Activated T-helper 1 cell treated with anti-CD3 and anti-CD28 coated beads, Interleukin-2, amount 50 U/mL, for 16 hours (primary cell): ENCODE measurements at places on chromosomes 12 and 14.

GRCh38 chr12:13099066-13099843 is 4.2 kb downstream of the GSG1 start:
- DNase-seq: no peak

GRCh38 chr12:54082397-54082892 is 28.8 kb downstream of the HOXC4 start:
- DNase-seq: peak; percentile 9

GRCh38 chr14:35286003-35286600 is 6.1 kb upstream of the PSMA6 start:
- DNase-seq: no peak

GRCh38 chr12:7844116-7844515 is 28.6 kb downstream of the SLC2A14 start:
- no peak for DNase-seq

DNA sequence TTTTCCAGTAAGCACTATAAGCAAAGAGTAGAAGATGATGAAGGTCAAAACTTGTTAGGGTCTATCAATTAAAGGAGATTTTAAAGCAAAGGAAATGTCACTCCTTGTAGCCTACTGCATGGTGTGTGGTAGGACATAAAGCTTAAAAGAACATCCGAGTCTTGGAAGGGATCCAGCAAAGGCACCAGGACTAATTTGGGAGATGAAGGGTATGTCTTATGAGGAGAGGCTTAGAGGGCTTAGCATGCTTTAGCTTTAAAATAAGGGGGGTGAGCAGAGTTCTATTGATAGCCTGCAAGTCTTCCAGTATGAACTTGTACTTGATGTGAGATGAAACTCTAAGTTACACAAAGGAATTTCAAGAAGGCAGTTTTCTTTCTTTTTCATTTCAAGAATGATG is 11.8 kb upstream of the MYBPC1 start:
- DNase-seq: no peak

DNA sequence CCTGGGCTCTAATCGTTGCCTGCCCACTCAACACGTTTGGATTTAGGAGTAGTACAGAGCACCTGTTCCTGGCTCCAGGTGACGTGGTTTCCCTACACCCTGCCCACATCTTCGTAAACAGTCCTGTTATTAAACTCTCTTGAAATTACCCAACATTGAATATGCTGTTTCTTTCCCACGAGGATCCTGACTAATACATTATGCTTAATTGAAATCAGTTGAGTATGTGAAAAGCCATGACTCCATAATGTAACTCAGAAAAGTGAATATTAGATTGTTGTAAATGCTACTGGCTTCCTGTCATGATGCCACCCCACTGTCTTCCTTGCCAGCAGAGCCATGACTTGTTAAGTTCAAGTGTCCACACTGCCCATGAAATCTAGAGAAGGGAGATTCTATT is 21.6 kb downstream of the AK7 start:
- no peak for DNase-seq
